Kidney capillary endothelial cell (primary cell): ENCODE measurements at places on chromosomes 3 and 15.

DNA sequence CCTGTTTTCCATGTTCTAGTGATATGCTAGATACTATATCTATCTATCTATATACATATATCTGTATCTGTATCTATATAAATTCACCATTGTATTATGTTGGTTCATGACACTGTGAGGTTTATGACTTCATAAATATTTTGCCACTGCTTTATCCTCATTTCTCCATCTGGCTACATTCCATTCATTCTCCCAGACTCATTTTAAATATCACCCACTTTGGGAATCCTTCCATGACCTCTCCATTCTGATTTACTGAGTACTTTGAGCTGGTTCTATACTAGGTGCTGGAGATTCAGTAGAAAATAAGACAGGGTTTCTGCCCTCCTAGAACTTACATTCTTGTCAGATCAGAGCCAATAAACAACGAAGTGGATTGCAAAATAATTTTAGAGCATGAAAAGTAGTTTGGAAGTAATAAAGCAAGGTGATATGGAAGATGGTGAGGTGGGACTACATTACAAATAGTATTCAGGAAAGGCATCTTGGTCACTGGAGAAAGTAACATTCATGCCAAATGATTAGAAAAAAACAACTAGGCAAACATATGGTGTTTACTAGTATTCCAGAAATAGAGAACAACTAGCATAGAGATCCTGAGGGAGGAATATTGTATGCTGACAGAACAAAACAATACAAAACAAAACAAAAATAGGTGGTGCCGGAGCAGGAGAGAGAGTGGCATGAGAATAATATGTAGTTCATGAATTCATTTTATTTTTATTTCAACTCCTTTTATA is 11.6 kb upstream of the PLSCR4 start:
- no peak for DNase-seq

DNA sequence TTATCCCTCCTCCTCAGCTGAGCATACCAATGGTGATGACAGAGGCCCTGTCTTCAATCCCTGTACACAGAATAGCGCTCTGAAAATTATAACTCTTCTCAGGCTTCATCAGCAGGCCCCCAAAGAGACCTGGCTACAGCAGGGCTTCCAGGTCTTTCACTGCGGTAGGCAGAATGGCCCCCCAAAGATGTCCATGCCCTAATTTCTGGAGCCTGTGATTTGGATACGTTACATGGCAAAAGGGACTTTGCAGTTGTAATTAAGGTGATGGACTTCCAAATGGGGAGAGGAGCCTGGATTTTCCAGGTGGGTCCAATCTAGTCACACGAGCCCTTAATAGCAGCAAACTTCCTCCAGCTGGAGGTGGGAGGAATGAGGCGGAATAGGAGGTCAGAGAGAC is 221.8 kb upstream of the CTDSPL start:
- no peak for DNase-seq

- DNase-seq, result peak; percentile 10
These were observed 85.9 kb downstream of the AQR start for GRCh38 chr15:34883633-34884032.

DNA sequence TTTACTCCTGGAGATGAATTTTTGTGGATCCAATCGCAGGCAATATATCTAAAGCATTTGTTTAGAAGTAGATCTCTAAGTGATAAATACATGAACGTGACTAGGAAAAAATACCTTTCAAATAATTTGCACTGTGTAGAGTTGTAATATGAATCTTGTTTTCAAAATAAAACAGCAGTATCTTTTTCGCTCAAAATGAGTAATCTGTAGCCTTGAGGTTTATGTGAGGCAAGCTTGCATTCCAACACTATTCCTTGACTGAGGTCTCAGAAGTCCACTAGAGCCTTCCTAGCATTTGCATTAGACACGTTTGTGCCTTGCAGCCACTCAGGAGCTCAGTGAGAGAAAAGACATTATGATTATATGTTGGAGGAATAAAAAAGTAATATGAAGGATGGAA is 138.3 kb upstream of the ROBO1 start:
- DNase-seq, result no peak

- no peak for DNase-seq
These were observed 127.8 kb downstream of the EPHB1 start for GRCh38 chr3:134922866-134923265.

DNA sequence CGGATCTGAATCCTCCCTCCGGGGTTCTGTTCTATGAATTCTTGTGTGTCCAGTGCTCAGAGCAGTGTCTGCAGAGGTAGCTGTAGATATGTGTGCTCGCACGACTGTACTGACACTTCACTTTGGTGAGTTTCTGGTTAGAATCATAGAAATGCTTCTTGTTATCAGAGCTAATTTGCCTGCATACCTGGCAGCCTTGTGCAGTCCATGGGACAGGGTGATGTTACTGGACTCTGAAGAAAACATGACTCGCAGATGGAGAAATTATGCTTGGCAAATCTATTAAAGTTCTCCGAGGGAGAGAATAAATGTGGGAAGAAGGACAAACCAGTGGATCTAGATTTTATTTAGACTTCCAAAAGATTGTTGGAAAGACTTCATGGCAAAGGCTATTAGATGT is 12.2 kb downstream of the CGNL1 start:
- DNase-seq, result no peak

GRCh38 chr3:170128259-170128976 is 53.1 kb downstream of the PHC3 start:
- DNase-seq, result no peak

- no peak for DNase-seq
These were observed 160.5 kb upstream of the CCDC54 start for GRCh38 chr3:107216711-107217110.

- no peak for DNase-seq
These were observed 7.9 kb downstream of the ANP32A start for GRCh38 chr15:68812597-68813431.

- no peak for DNase-seq
These were observed 56.0 kb upstream of the LCTL start for GRCh38 chr15:66621491-66622467.

- DNase-seq, result no peak
These were observed 58.9 kb downstream of the ITGA11 start for GRCh38 chr15:68373028-68373427.

- no peak for DNase-seq
These were observed 40.2 kb downstream of the P2RY1 start for GRCh38 chr3:152874896-152875749.

GRCh38 chr3:52240059-52240885 is 1.3 kb upstream of the TWF2 start:
- no peak for DNase-seq

DNA sequence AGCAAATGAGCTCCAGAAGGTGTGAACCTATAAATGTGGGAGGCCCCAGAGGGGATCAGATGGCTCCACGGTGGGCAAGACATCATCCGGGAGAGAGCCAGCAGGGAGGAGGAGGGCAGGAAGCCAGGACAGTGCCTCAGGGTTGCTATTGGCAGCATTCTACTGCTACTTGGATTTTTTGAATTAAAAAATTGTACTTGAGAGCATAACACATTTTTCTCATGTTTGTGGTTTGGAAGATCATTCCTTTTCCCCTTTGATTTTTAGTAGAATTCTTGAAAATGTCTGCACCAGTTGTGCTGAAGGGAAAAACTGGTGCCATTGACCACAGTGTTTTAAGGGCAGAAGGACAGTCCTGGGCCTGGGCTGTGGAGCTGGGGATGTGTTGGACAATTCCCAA is 59.2 kb downstream of the LYZL4 start:
- DNase-seq, result no peak

- DNase-seq, result no peak
These were observed 413.8 kb upstream of the CCDC54 start for GRCh38 chr3:106963442-106963841.

GRCh38 chr15:81492969-81493645 is 119.1 kb upstream of the TMC3 start:
- no peak for DNase-seq

DNA sequence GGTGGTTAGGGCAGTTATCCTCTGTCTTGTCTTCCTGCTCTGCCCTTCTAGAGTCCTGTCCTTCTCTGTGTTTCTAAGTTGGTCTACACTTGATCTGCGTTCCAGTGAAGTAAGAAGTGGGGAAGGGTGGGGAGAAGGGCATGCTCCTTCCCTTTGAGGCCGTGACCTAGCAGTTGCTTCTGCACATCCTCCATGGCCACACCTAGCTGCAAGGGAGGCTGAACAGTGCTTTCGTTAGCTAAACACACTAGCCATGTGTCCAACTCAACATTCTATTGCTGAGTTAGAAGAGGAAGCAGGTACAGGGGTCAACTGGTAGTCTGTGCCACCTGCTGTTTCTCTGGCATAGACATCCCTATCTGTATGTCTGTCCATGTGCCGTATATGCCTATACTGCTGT is 94.5 kb downstream of the LARS2 start:
- no peak for DNase-seq

GRCh38 chr3:154973851-154974250 is 106.3 kb upstream of the MME start:
- no peak for DNase-seq

DNA sequence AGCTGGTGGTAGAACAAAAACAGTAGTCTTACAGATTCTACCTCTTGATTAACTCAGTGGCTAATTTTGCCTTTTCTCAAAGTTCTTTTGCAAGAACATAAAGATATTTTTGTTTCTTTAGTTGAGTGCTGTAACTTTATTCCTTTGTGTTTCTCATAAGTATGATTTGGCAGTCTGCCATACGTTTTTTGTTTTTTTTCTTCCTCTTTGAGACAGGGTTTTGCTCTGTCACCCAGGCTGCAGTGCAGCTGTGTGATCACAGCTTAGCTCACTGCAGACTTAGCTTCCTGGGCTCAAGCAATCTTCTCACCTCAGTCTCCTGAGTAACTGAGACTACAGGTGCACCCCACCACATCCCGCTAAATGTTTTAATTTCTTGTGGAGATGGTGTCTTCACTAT is 22.4 kb downstream of the B3GNT5 start:
- no peak for DNase-seq

DNA sequence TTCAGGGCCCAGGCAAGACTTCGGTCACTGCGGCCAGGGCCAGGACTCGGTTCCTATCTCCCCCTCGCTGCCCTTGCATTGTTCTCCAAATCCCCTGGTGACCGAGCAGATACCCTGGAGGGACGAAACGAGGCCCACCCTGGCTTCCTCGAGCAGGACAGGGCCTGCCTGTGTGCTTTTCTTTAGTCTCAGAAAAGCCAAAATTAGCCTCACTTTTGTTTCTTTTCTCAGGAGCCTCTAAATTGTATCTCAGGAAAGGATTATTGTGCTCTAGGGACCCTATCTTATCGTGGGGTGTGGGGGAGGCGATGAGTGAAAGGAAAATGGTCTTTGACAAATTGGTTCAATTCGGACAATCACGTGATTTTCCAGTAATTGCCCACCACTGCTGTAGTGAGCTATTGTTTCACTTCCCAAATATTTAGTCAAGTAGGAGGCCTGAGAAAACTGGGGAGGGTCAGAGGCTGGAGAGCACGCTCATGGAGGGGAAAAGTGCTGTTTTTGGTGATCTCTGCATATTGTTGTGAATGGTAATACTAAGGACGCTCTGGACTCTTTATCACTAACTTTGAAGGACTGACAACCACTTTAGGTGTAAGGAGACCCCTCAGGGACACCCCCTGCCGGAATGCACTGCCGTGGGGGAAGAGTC is 61.6 kb downstream of the TMEM44 start:
- DNase-seq, result no peak

GRCh38 chr3:169158379-169158778 is 505.1 kb downstream of the MECOM start:
- DNase-seq, result no peak

DNA sequence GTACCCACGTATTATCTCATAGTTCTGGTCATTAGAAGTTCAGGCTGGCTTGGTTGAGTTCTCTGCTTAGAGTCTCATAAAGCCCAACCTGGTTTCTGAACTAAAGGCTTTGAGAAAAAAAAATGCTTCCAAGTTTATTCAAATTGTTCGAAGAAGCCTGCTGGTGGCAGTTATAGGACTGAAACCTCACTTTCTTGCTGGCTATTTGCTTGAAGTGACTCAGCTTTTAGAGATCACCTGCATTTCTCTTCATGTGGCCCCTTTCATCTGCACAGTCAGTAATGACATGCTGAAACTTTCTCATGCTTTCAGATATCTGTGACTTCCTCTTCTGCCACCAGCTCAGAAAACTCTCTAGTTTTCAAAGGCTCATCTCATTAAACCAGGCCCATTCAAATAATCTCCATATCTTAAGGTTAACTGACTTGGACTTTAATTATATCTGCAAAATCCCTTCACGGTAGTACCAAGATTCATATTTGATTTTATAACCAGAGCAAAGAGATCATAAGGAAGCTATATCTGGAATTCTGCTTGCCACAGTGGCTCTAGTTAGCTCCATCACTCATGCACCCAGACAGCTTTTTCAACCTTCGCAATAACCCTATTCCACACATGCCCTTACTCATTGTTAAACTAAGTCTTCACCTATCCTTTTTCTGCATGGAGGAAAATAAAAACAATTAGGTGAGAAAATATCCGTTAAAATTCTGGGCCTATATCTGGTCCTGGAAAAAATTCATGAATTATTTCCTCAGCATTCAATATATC is 433.8 kb upstream of the CBLB start:
- no peak for DNase-seq
